ENCODE measurements at places on chromosomes 7 and 10.

DNA sequence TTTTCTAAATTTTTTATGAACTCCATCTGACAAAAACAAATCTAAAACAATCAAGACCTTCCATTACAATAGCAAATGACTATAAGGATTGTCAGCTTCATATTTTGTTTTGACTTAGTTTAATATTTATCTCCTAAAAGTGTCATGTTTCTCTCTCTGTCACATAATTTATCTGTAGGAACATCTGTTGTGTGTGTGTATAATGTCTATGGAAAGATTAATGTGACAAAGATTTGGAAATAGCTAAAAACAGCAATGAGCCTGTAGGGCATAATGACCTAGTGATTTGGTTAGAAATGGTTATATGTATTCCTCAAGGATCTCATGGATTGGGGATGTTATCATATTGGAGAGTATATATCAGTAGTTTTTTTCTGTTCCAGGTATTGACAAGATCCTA lies 69.6 kb upstream of the MDFIC start:
- no peak for DNase-seq

DNA sequence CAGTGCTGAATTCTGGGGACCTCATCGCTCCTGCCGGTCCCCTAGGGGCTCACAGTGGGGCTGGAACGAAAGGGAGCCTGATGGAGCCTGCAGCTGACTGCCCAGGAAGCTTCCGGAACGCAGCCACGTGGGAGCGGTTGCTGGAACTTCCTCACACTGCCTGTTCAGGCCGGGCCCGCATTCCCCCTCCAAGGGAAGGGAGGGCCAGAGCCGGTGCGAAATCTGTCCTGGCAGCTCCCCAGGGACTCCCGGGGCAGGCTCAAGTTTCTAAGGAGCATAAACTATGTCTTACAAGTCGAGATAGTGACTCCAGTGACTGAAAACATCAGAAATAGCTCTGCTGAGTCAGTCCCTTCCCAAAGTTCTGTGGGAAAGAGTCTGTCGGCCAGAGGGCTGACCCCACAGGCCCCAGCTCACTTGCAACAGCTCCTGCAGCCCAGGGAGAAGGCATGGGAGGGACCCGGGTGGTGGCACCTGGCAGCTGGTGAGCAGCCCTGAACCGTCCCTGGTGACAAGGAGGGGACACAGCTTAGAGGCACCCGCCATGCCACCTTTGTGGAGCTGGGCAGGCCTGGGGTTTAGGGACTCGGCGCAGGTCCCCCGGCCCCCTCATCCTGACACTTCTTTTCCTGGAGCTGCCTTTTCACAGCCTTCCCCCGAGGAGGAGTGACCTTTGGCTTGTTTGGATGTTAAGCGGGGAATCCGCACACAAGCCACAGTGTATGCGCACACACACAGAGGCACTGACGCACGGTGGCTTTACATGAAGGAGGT lies 47.6 kb downstream of the PDGFA start:
- peak; percentile 91 for DNase-seq

- no peak for DNase-seq
Measured at GRCh38 chr10:76885816-76886215, 751.8 kb downstream of the KCNMA1 start.

GRCh38 chr7:108109221-108109908 lies 20.8 kb downstream of the LAMB4 start:
- DNase-seq = no peak

- no peak for DNase-seq
Measured at GRCh38 chr7:101725921-101726320, 91.5 kb upstream of the CUX1 start.

- DNase-seq = peak; percentile 4
Measured at GRCh38 chr7:114663502-114663901, 248.9 kb downstream of the FOXP2 start.

DNA sequence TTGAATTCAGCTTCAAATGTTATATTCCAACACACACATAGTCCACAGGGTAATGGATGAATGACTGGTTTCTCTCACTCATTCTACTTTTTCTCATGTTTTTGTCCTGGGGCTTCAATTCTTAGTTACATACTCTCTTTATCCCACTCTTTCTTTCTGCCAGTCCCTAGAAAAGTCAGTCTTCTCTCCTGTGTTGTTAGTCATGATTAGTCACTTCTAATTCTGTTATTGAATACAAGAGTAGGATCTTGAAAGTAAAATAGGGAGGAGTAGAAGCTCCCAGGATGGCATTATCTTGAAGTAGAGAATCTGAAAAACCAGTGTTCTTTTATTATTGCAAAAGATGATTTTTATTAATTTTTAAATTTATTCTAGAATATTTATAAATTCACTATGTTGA lies 45.5 kb upstream of the CALCR start:
- no peak for DNase-seq

DNA sequence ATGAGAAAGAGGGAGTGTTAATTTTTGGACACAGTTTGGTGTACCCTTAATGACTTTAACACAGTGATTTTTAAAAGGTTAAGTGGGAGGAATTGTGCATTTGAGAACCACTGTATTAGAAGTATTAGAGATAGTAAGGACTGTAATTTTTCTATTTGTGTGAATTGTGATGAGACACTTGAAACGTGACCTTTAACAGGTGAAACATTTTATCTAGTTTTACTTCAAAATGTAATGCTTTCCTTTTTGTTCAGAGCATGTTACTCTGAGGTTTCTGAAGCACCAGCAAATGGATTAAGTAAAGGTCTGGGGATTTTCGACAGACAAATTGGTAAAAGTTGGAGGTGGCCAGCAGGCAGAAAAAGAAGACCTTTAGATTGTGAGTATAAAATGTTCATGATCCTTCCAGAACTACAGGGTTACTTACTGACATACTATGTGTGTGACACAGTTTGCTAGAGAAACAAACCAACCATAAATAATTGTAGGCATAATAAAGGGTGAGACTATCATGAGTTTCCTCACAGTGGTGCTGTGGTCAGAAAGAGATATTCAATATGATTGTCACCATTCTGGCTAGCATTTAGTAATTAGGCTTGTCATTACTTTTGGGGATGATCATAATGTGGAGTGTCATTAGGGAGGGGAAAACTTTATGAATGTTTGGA lies 26.1 kb downstream of the LCOR start:
- peak; percentile 28 for DNase-seq

GRCh38 chr7:70301673-70302185 lies 703.5 kb downstream of the AUTS2 start:
- DNase-seq = no peak

- no peak for DNase-seq
Measured at GRCh38 chr7:91151916-91152315, 112.3 kb upstream of the FZD1 start.

DNA sequence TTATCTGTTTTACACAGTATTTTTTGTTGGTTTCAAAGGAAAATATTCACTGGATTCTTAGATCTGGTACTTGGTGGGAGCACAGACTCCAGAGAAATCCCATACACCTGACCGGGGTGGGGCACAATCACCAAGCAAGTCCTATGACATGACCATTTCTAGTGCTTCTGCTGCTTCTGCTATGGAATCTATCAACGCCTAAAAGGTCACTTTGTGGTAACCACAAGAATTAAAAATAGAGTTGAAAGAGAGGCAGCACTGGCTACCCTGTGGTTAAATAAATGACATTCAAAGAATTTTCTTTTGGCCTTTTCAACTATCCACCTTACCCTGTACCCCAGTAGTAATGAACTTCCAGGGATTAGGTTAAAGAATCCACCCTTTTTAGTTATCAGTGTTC lies 329.9 kb upstream of the VWC2 start:
- DNase-seq = no peak

- no peak for DNase-seq
Measured at GRCh38 chr7:90828601-90829000, 232.5 kb downstream of the CDK14 start.

- DNase-seq = no peak
Measured at GRCh38 chr10:89873055-89873454, 171.7 kb downstream of the KIF20B start.

DNA sequence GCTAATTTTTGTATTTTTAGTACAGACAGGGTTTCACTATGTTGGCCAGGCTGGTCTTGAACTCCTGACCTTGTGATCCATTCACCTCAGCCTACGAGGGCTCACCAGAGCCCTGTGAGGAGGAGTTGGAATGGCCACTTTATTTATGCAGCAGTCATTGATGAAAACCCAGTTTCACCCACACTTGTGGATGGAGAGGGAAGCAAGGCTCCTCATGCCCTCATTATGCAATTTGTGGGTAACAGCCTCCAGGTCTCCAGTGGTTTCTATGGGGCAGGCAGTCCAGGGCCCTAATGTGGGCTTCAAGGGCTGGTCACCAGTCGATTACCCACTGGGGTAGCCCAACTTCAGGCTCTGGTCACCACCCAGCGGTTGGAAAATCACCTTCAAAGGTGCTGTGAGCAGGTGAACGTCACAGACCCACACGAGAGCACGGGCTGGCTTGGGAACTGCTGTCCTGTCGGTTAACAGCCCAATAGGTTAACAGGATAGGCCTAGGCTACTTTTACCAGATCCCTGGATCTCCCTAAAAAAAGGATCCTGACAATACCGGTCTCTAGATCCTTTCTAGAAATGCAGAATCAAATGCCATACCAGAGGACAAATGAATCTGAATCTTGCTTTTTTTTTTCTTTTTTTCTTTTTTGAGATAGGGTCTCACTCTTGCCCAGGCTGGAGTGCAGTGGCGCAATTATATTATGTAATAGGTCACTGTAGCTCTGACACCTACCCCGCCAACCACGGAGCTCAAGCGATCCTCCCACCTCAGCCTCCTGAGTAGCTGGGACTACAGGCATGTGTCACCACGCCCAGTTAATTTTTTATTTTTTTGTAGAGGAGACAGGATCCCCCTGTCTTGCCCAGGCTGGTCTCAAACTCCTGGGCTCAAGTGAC lies 97.8 kb downstream of the SLC37A3 start:
- no peak for DNase-seq

Data from EL (cell line).